ENCODE measurements at places on chromosomes 5 and 9.

DNA sequence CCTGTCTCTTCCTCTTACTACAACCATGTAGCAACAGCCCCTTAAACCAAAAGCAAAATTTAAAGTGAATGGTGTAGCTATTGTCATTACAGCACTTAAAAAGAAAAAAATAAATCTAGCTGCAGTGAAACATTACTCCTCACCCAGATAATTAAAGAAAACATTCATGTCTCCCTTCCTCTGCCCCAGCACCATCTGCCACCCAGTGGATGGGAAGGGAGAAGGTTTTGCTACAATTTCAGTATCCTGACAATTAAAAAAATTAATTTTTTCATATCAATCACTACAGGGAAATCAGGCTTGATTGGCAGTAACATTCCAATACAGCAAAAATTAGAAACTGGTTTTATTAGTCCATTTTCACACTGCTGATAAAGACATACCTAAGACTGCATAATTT, 147.4 kb upstream of the PUM3 start:
- DNase-seq, result no peak

DNA sequence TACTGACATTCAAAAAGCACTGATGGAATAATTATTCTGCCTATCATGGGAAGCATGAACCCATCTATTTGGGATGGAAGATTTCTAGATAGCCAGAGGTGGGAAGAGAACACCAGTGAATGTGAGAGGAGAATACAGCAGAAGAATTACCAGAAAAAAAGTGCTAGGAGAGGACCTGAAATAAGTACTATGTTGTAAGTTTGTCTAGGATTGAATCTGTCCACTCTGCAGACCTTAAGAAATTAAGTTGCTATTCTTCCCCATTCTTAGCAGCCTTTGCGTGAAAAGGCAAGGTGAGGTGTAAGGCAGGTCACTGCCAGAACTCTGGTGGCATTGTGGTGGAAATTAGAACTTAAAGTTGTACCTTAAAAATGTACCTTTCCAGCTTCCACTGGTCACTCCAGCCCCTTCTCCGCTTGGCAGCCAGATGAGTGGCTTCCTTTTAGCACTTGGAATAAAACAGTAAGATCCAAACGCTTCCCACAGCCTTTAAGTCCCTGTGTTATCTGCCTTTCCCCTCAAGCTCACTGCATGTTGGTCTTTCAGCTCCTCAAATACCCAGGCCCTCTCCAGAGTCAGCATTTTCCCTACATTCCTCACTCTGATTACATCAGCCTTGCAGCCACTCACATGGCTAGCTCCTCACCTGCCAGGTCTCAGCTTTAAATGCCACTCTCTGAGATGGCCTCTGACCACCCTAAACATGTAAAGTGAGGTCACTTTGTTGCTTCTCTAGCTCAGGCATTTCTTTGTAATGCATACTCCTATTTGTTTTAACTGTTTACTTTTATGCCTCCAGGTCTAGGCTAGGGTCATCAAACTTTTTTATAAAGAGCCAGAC, 253.0 kb downstream of the EPB41L4A start:
- no peak for DNase-seq

- no peak for DNase-seq
Measured at GRCh38 chr9:19424176-19424779, 15.5 kb downstream of the ACER2 start.

DNA sequence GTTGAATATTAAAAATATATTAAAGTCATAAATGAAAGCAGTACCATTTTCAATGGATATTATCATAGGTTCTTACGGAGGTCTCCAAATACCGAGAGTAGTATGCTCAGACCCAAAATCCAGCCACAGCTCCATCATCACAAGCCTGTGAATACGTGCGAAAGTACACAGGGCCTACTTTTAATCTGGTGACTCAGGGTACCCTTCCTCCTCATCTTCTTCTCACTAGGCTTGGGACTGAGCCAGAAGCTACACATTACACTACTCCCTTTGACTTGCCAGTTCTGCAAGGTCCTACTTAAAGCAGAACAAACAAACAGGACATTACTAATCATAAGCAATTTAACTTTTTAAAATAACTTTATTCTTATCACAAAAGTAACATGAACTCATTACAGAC, 7.6 kb upstream of the RIC1 start:
- no peak for DNase-seq

GRCh38 chr9:2919347-2919746, 75.5 kb upstream of the PUM3 start:
- DNase-seq, result no peak

DNA sequence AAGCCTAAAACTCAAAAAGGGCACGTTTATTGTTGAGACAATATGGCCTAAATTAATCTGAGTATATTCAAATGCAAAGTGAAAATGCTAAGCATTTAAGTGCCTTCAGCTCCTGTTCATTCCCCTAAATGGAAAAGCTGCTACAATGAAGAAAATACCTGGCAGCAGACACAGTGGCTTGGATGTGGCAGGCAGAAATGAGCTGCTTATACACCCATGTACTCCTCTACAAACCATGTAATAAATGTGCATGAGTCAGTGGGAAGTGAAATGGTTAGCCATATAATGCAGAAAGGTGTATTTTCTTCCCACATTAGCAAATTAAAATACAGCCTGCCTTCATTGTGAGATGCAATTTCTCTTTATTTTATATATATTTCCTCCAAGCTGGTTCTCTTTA, 859.2 kb upstream of the SEMA6A start:
- no peak for DNase-seq

DNA sequence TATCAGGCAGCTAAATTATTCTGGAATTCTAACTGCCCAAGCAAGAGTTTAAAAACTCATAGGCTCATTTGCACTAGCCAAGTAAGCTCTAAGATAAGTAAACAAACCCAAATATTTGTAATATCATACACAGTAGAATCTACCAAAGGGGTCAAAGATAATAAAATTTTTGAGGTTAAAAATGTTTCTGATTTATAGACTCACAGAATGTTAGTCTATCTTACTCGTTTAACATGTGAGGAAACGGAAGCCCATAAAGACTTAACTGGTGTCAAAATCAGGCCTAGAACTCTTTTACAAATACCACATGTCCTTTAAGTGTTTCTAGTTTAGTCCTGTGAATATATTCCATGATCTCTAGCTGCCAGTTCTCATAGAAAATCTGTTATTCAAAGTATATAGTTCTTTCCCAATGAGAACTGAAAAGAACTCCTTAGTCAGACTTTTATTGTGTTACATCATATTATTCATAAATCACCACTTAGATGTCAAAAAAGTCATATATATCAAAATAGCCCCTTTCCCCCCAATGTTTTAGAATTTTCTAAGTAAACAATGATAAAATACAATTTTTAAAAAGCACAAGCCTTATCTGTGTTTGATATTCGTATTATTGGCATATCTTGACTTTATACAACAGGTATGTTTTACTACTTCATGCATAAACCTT, 13.9 kb downstream of the RAB14 start:
- DNase-seq, result no peak

GRCh38 chr9:105836936-105837660, 142.8 kb downstream of the TMEM38B start:
- DNase-seq, result no peak

DNA sequence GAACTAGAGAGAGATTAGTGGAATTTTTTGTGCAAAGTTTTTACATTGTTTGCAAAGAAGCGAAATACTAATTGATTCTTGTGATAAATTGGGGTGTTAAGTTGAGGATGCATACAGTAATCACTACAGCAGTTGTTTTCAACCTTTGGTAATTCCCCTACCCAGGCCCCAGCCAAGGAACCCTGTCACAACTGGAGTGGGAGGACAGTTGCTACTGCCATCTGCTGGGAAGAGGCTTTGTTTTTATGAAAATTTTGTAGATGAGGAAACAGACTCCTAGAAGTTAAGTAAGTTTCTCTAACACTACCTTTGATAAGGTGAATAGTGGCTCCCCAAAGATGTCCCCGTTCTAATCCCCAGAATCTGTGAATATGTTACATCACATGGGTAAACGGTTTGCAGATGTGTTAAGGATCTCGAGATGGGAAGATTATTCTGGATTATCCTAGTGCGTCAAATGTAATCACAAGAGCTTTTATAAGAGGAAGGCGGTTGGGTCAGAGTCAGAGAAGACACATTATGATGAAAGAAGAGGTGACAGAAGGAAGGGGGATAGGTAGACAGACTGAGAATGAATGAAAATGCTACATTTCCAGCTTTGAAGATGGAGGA, 34.0 kb upstream of the PPP1R2B start:
- peak; percentile 10 for DNase-seq

GRCh38 chr9:126155756-126156664, 170.6 kb upstream of the MVB12B start:
- DNase-seq, result no peak

GRCh38 chr5:55899344-55899743, 48.2 kb downstream of the IL31RA start:
- no peak for DNase-seq

GRCh38 chr5:146291421-146292074, 47.1 kb upstream of the POU4F3 start:
- peak; percentile 28 for DNase-seq

- DNase-seq, result no peak
Measured at GRCh38 chr5:90967851-90968250, 409.3 kb downstream of the ADGRV1 start.

DNA sequence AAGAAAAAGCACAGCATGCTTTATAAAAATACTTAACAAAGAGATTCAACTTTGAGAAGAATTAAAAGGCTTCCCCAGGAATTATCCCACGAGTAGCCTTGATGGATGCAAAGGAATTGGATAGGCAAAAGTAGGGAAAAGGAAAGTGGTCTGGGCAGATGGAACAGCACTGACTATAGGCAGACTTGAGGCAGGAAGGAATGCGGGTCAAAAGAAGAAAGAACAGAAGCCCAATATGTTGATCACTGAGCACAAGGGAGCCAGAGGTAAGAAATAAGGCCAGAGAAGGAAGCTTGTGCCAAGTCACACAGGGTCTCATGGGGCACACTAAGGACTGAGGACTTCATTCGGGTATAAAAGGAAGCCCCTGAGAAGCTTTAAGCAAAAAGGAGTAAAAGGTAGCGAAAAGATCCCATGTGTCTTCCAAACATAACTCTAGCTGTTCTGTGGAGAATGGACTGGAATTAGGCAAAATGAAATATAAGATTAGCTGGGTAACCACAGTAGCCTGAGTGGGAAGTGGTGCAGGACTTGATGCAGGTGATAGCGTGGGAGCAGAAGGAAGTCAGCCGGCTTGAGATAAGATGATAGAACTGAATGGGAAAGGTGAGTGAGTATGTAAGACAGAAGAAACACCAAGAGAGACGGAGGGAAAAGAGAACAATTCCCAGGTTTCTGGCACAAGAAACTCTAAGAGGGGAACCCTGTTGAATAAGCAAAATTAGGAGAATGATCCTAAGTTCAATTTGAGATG, 106.6 kb downstream of the DENND1A start:
- DNase-seq, result no peak

- peak; percentile 82 for DNase-seq
Measured at GRCh38 chr5:140402258-140403074, 833 bp downstream of the ANKHD1 start.

DNA sequence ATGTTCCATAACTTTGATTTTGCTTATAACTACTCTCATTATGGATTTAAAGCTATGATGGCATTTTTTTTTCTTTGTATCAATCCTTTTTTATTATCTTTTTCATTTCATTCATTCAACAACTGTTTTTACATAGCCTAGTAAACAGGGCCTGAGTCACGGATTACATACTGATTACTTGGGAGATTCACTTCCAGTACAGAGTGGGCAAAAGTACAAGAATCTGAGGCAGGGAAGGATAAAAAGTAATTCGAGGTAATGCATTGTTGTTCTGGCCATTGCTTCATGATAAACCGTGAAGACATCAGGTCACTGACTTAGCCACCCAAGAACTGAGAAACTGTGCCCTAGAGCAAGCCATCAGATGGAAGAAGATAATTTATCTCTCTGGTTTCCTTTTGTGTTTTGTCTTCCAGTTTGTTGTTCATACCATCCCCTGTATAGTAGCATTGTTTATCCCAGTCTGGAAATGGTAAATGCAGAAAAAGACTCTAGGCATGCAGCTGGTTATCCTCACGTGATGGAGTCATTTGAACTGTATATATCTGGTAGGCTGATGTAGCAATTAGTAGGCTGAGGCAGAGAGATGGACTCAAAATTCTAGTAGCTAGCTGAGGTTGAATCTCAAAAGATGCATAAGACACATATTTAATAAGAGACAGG, 145.6 kb downstream of the CNTLN start:
- DNase-seq, result no peak

GRCh38 chr5:141512911-141513626, 24.2 kb downstream of the PCDHGC5 start:
- DNase-seq, result no peak

DNA sequence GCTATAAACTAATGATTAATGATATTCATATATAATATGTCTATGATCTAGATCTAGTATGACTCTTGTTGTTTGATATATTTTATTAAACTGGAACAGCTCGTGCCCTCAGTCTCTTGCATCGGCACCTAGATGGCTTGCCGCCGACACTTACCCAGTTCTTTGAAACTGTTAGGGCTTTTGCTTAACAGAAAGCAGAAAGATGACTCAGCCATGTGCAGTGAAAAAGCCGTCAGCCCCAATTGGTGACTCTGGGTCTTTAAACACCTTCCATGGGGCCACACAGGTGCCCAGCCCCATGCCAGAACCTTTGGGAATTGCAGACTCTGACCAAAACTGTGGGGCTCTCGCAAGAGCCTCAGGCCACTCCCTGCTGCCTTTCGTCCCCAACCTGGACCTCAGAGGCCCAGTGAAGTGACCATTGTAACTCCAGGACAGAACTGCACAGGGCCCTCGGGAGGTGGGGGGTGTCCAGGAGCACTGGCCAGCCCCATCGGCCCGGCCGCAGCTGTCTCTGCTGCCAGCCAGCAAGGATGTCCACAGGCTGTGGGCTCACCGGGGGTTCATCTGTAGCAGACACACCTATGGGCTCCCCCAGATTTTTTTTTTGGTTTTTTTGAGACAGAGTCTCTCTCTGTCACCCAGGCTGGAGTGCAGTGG, 7.8 kb downstream of the LCN10 start:
- no peak for DNase-seq

DNA sequence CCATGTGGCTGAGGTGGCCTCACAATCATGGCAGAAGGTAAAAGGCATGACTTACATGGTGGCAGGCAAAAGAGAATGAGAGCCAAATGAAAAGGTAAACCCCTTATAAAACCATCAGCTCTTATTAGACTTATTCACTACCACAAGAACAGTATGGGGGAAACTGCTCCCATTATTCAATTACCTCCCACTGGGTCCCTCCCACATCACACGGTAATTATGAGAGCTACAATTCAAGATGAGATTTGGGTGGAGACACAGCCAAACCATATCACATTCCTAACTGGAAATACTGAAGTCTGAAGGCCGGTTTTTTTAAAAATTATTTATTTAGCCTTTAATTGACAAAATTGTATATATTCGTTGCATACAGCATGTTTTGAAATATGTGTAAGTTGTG, 28.5 kb downstream of the FBXL7 start:
- DNase-seq, result no peak

- no peak for DNase-seq
Measured at GRCh38 chr5:43649256-43649655, 46.3 kb downstream of the NNT start.
